ENCODE measurements at places on chromosomes 4 and X.

GRCh38 chr4:81621490-81621889, 149.8 kb upstream of the RASGEF1B start:
- DNase-seq, result no peak

DNA sequence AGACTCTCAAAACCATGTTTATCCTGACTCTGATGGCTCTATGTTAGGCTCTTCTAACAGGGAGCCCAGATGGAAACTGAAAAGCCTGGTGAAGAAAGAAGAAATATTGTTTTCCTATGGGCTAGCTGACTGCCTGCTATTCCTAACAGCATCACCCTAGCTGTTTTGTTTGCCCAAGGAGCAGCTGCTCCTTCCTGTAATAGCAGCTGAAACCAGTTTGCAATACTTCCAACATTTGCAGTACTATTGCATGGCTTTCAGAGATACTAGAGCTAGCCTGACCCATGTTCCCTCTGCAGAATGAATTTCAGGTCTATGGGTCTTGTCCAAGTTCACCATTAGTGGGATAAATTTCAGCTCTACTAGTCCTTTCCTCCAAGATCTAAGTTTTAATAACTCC, 495.2 kb downstream of the INPP4B start:
- no peak for DNase-seq

GRCh38 chr4:165379678-165380064, 863 bp downstream of the CPE start:
- no peak for DNase-seq

DNA sequence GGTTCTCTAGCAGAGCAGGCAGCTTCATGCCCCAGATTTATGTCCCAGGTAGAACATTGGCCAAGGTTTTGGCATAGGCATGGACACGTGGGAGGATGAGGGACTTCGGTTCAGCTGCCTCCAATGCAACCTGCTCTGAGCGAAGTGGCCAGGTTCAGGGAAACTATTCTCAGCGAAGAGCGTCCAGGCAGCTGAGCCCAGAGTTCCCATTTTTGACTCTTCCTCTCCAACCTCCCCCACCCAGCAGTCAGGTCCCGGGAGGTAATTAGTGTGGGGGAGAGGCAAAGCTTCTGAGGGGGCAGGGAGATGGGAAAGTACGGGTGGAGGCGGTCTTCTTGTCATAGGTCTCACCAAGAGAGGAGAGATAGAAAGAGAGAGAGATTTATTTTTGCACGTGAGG, 1.0 kb downstream of the GABRA4 start:
- no peak for DNase-seq

GRCh38 chrX:82219129-82219528, 1017.2 kb downstream of the SH3BGRL start:
- DNase-seq, result no peak

GRCh38 chrX:14919407-14919806, 46.2 kb downstream of the MOSPD2 start:
- no peak for DNase-seq

GRCh38 chr4:16171831-16172230, 54.4 kb downstream of the TAPT1 start:
- no peak for DNase-seq

GRCh38 chr4:67550451-67550850, 5.1 kb upstream of the CENPC start:
- DNase-seq, result no peak

DNA sequence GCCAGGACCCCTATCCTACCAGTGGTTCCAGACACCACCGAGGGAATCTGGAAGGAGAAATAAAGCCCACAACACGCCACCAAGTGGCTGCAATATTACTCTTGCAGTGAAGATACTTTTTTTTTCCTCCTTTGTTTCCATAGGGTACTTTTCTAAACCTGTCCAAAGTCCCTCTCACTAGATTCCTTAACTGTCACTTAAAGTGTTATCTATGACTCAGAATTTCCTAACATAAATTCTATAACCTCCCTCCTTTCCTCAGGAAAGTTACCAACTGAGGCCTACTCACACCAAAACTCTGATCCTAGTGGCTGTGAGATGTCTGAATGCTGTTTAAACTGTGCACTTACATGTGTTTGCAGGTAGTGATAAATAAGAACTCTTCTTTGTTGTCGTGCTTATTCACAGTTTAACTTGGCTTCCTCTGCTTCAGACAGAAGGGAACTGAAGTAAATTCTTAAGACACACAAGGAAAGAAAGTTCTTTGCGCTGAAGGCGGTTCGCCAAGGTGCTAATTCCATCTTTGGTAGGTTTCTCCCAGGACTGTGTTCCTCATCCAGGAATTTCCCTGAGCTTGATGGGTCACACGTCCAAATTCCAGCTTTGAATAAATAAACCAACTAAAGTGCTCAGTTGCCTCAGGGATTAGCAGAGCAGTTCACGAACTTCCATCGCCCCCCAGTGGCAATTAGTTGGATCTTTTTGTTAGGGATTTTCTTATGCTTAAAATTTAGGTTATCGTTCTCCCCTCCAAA, 10.7 kb upstream of the HCCS start:
- DNase-seq, result no peak

DNA sequence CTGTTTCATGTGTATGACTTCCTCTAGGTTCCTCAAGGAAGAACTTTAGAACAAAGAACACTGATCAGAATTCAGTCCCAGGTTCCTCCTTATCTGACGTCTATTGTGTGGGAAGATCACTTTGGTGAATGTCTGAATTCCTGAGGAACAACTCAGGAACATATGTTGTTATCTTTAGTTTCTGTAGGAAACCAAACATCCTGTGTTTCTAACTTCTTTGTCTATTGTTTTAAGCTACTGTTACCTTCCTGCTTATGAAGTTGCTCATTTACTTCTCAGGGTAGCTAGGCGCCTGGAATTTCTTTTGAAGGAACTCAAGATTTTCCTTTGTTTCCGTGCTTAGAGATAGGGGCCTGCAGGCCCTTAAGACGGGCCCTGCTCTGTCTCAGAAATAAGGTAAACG, 46.2 kb downstream of the MAGEB5 start:
- DNase-seq, result no peak

DNA sequence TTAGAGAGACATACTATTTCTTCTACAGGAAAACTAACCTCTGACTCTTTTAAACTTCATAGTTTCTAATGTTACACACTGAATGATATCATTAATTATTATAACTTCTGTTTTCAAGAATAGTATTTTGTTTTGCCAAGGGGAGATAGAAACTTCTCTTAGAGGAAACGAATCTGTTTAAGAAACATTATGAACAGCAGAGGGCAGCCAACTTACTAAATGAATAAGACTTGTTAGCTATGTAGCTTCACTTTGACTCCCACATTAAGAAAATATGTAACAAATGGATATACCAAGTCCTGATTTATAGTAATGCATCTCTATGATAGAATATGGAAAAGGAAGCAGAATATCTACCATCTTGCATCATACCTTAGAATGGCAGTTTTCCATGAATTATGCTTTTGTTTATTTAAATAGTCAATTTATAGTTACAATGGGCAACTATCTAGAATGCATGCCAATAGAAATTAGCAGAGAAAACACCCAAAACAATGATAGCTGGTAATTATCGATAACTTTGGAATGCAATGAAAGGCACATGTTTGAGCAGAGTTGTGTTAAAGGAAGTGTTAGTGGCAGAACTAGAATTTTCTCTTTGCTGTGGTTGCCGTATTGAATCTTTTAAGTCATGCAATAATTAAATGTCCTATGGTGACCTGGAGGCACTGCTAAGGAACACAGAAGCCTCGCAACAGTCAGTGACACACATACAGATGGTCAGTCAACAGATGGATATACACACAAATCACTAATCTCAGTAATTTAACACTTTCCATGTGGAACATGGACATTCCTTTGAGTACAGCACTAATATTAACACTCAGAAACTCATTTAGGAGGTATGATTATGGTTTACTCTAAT, 105.7 kb upstream of the PDLIM3 start:
- DNase-seq, result no peak

DNA sequence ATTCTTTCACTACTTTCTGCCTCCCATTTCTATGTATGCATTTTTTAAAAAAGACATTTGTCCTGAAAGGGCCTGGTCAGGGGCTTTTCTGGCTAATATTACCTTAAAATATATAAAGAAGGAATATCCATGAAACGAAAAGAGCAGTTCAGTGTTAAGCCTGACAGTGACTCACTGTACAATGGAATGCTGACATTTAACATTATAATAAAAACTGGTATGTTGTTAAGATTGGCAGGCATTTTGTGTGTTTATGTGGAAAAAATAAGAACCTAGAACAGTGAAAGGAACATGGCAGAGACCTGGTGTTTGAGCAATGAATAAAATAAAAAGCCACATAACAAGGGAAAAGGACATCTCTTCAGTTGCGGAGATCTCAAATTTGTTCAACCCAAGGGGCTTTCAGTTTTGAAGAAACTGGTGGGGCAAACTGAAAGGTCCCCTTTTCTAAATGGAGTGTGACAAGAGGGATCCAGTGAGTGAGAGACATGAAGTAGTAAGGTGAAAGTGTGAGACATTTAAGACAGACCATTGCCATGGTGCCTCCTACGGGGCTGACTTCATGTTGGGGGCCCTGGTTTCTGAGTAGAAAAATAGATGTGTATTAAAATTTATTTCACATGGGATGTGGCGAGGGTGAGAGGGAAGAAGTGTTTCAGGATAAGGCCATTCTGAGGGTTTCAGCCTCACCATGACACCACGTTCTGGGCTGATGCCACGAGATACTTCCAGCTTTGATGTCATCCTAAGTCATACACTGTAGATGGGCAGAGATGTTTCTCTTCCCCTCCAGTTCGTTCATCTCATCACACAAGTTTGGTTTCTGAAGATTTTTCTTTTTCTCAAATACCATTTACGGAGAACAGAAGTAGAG, 324.9 kb downstream of the PPP3CA start:
- DNase-seq, result no peak

DNA sequence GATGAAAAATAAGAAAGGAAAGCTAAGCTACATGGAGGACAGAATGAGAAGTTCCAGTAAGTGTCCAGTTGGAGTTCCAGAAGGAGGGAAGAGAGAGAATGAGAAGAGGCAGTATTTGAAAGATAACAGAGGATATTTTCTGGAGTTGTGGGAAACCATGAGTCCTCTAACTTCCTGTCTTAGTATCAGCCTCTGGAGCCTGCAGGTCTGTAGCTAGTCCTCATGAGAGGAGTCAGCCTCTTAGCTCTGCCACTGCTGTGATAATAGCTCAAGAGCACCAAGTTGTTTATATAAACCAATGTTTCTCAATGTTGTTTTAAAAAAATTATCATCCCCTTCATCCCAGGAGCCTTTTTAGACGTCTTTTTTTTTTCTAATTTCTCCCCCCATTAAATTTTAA, 2.4 kb upstream of the PLAC1 start:
- no peak for DNase-seq

DNA sequence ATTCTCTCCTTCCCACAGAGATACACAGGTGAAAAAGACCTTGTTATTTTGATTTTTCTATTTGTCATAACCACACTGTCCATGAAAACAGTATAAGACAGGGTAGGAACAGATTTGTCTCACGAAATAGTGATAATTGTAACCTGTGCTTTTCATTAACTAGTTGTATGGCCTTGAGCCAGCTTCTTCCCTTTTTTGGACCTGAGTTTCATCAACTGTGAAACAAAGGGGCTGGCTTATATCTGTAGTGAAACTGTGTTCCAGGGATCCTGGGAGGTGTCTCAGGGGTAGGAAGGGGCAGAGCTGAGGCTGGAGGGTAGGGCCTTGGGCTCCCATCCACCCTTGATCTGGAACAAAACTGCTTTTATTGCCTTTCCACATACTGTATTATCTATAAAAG, 50.9 kb downstream of the MED28 start:
- DNase-seq, result no peak

- DNase-seq, result no peak
Observed at GRCh38 chrX:13906093-13906492, 89.2 kb upstream of the GPM6B start.

DNA sequence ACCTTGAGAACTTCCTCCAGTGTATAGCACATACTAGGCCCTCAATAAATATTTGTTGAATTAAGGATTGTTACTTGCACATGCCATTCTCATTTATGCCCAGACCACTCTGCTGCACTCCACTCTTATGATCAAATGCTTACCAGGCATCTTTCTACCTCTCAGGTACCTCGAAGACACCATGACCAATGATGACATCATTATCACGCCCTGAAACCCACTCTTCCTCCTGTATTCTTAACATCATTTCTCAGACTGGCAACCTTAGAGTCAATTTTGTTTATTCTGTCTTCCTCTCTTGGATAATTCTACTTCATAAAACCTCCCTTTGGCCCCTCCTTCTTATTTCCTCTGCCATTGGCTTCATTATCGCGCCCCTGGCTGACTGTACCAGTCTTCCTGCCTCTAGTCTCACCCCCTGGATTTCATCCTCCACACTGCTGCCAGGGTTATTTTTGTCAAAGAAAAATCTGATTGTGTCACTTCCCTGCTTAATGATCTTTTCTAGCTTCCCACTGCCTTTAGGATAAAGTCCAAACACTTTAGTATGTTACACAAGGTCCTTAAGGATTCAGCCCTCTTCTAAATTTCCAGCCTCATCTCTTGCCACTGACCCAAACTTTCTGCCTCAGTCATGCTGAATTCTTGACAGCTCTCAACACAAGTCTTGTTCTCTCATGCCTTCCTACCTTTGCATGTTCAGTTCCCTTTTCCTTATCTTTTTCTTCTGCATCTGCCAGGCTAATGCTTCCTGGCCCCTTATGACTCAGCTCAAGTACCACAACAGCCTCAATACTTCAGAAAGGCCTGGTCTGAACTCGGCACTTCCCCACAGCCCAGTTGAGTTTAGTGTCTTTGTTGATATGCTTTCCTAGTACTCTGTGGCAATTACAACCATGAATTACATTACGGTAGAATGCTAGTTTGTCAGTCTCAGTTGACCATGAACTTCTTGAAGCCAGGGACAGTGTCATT, 45.8 kb downstream of the HDAC8 start:
- no peak for DNase-seq

- no peak for DNase-seq
Observed at GRCh38 chr4:164935363-164935762, 42.1 kb downstream of the TRIM61 start.

GRCh38 chr4:117654079-117654478, 380.2 kb upstream of the NDST3 start:
- DNase-seq, result no peak

- DNase-seq, result no peak
Observed at GRCh38 chrX:86171366-86171765, 23.1 kb downstream of the DACH2 start.

- peak; percentile 6 for DNase-seq
Observed at GRCh38 chr4:82905205-82905604, 4.7 kb downstream of the THAP9 start.

- no peak for DNase-seq
Observed at GRCh38 chr4:70277121-70277520, 34.7 kb downstream of the CSN3 start.

DNA sequence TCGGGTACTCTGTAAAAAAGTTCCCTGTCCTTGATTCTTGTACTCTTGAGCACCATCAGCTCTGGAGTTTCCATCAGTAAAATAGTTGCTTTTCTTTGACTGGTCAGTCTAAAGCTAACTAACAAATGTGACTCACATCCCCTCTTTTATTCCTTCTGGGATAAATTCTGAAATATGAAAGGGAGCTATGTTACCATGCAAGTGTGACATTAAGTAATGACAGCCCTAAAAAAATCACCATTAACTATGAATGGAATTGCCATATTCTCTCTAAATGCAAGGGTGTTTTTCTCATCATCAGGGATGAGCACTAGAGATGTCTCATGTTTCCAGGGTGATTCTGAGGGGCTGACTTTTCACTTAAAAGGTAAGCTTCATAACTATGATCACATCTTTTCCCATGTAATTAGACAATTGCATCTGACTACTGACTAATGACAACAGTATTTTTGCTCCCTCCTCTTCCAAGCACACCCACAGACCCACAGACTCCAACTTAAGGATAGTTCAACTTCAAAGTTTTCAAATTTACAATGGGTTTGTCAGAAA, 26.9 kb upstream of the RASGEF1B start:
- no peak for DNase-seq

GRCh38 chrX:45323387-45323786, 122.7 kb upstream of the DIPK2B start:
- no peak for DNase-seq
